Activated CD4-positive, alpha-beta T cell treated with anti-CD3 and anti-CD28 coated beads, Interleukin-2, amount 50 U/mL, for 16 hours (primary cell): ENCODE measurements at places on chromosomes 6 and 20.
A peak's percentile ranks its signal among the peaks of the same experiment; 100 is the strongest.

GRCh38 chr20:48827855-48828733 is at the start of gene PREX1:
TSS of gene PREX1 (minus strand) at chr20:48827999. CDS start at chr20:48827860, 139 bp downstream.
- DNase-seq = peak; percentile 87

DNA sequence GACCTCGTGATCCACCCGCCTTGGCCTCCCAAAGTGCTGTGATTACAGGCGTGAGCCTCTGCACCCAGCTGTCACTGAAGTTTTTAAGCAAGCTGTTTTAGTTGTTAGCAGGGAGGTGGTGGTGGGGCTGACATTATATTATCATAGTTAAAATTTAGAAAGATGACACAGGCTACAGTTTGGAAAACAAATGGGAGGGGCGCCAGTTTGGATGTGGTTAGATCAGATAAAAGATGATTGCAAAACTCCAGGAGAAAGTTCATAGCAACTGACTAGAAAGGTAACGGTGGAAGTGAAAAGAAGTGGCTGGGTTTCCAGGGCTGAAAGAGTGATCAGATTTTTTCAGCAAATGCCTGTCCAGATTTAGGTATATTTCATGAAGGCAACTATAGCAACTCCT is 311.9 kb upstream of the CITED2 start:
- no peak for DNase-seq

- DNase-seq = no peak
These were observed 161.3 kb upstream of the EYA4 start for GRCh38 chr6:133079901-133080300.

GRCh38 chr6:126086560-126086959 is 100.2 kb downstream of the TRMT11 start:
- DNase-seq = no peak

GRCh38 chr6:72554761-72555221 is 67.1 kb upstream of the KCNQ5 start:
- no peak for DNase-seq

DNA sequence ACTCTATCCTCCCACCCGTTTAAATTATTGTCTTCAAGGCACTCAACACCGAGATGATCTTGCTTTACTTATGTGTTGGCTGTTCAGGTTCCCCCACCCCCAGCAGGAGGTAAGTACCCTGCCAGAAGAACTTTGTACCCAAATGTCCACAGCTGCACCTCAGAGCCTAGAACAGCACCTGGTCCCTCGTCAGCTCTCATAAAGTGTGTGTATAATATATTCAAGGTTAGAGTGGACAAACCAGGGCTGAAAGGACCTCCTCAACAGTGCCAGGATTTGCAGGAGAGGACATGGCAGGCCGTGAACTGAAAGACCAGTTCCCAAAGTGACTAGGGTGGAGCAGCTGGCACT is 5.9 kb upstream of the CPXM1 start:
- DNase-seq = no peak

DNA sequence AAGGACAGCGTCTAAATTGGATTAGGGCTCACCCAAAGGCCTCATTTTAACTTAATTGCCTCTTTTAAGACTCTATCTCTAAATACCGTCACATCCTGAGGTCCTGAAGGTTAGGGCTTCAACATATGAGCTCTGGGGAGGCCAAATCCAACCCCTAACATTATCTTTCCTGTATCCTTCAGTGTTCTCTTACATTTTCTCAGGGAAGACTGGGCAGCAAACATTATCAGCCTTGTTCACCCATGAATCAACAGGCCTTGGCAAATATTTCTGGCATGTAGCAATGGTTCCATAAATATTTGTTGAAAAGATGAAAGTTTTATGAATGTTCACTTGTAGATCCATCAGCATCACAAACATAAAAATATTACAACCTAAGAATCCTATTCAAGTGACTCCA is 24.6 kb upstream of the FOXF2 start:
- DNase-seq = no peak

- no peak for DNase-seq
These were observed 16.3 kb downstream of the SIRT5 start for GRCh38 chr6:13590574-13591153.

DNA sequence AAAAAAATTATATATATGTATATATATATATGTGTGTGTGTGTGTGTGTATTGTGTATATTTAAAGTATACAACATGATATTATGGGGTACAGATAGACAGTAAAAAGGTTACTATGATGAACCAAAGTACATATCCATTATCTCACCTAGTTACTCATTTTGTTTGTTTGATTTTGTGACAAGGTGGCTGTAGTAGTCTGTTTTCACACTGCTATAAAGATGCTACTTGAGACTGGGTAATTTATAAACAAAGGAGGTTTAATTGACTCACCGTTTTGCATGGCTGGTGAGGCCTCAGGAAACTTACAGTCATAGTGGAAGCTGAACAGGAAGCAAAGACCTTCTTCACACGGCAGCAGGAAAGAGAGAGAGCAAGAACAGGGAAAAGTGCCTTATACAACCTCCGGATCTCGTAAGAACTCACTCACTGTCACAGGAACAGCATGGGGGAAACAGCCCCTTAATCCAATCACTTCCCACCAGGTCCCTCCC is 30.2 kb upstream of the DACT2 start:
- peak; percentile 48 for DNase-seq

- DNase-seq = no peak
These were observed 787 bp upstream of the PRR18 start for GRCh38 chr6:166308769-166309589.

DNA sequence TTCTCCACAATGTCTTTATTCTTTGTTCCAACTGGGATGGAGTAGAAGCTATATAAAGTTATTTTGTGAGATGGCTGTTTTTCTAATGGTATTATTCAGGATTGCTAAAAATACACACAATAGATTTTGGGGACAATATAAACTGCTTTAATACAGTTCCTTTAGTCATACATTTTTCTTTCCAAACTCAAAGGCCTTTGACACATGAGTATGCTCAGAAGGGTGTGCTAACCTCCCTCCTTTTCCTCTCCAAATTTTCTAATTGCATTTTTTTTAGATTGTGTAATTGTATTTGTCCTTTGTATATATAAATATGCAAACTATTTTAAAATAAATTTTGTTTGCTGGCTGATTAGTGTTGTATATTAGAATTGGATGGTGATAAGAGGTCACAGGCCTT is 119.6 kb upstream of the FOXO3 start:
- DNase-seq = no peak

DNA sequence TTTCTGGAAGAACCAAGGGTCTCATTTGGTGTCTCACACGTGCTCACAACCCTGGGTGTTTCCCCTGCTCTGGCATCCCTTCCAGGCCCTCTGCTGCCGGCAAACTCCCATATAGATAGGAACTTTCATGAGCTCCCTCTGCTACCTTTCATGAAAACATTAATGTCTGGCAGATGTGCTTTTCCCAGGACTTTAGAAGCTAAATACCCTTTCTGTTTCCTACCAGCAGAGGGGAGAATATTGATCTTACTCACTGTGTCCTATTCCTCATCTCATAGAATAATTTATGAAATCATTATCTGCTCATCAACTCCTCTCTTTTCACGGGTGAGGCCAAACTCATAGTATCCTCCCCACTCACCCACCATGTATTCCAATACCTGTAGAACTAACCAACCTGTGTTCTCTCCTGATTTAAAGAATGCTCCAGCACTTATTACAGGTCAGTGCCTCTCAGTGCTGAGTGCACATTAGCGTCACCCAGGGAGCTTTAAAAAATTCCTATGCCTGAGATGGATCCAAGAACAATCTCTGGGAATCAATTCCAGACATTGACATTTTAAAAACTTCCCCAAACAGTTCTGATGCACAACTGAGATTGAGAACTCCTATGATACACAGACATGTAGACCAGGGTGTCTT is 298.5 kb upstream of the JAG1 start:
- no peak for DNase-seq

GRCh38 chr6:24666097-24666640 is 530 bp downstream of the TDP2 start:
- DNase-seq = peak; percentile 35

DNA sequence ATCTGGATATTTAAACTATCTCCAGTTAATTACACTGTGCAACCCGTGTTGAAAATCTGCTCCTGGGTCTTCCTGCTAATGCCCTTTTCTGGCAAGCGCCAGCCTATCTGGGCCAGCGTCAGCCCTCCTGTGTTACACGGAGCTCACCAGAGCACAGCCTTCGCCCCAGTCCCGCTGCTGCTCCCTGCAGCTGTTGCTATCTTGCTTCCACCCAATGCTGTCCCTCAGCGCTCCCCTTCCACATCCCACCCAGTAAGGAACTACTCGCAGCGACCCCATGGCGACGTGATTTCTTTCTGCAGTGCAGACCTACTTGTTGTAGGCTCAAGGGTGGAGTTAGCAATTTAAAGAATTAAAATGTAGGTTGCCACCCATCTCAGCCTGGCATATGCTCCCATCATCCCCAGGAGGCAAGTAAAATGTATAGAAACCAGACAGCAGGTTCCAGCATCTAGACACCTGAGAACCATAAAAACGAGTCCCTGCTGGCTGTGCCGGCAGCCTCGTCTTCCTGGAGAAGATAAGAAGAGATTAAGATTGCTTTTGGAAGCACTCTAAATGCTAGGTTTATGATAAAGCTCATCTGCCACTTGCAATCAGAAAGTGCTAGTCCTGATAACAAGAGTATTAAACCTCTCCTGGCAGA is 254.3 kb upstream of the FOXQ1 start:
- no peak for DNase-seq

GRCh38 chr20:62577490-62577836 is 64.8 kb upstream of the SLCO4A1 start:
- no peak for DNase-seq

GRCh38 chr20:58837717-58838116 is 13.0 kb downstream of the GNAS-AS1 start:
- DNase-seq = peak; percentile 25

DNA sequence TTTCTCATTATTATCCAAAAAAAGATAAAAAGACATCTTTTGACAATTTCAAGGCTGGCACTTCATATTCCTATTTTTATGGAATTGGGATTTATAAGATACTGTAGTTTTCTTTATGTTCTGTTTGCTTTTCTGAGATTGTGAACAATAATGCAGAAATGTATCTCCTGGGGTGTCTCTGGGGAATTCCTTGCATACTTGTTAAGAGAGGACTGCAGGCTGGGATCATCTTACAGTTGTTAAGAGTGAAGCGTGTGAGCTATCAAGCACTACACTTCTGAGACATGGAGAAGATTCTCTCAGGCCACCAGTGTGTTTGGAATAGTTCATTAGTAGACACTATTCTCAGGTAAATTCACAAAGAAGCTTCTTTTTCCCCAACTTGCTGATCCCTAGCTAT is 963.3 kb upstream of the GJE1 start:
- no peak for DNase-seq

DNA sequence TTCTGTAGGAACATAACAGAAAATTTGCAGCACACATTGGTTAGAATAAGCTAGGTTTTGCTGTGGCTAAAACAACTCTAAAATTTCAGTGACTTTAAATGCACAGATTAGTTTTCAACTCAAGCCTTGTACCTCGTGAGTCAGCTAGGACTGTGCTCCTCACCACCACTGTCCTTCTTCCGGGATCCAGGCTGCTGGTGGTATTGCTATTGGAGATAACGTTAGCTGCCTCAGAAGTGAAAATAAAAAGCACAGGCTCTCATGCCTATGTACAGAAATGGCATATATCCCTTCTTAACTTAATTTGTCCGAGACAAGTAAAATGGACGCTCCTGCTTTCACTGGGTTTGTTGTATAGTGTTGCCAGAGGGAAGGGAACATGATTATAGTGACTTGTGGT is 931.1 kb upstream of the EYS start:
- no peak for DNase-seq

DNA sequence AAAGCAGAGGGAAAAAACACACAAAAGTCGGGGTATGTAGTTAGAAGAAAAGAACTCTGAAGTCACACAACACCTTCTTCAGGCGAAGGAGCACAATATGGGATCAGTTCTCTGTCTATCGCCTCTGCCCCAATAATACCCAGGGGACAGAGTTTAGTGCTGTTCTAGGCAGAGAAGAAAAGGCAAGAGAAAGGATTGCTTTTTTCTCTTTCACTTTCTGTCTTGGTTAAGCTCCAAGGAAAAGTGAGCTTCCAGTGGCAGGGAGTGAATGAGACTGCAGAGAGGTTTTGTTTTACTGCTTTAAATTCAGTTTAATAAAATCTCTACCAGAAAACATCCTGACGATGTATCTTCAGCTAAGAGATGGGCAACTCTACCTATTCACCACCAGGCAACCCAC is 86.6 kb upstream of the STXBP5 start:
- DNase-seq = no peak

DNA sequence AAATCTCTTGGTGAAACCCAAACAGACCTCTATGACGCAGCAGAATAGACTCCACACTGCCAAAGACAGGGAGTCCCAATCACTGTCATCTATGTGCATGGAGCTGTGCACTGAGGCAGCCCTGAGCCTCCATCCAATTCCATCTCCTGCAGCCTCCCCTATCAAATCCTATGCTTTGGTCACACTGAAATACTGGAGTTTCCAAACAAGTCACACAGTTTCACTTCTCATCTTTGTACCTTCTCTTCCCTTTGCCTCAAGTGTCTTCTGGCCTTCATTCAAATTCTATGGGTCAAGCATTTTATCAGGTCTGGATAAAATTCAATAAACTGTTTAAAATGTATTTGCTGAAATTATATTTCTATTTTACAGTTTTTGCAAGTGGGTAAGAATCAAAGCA is 38.5 kb downstream of the FBXL4 start:
- DNase-seq = no peak
